ENCODE measurements at places on chromosomes 3 and 15.
A peak's percentile ranks its signal among the peaks of the same experiment; 100 is the strongest.

DNA sequence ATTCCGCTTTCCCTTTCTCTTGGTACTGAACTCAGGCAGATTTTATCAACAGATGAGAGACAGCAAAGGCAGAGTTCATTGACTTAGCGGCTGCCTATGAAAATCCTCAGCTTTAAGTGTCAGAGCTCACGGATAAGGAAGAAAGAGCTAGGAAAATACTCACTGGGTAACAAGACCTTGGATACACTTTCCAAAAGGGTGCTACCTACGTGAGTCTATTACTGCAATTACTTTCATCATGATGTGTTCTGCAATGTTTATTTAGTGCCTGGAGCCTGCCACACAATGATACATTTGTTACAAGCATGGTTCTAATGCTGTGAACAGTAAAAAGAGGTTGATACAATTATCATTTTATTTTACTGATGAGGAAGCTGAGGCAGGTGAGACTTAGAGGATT lies 177.5 kb downstream of the GRM7 start:
- no peak for DNase-seq

- DNase-seq = peak; percentile 26
Observed at GRCh38 chr15:78422571-78423340, 15.3 kb upstream of the IREB2 start.

GRCh38 chr3:43394041-43394554 lies 107.8 kb downstream of the SNRK start:
- DNase-seq = no peak

GRCh38 chr3:181880331-181880730 lies 168.6 kb downstream of the SOX2 start:
- DNase-seq = no peak

- no peak for DNase-seq
Observed at GRCh38 chr3:136239094-136239493, 11.0 kb upstream of the PCCB start.

DNA sequence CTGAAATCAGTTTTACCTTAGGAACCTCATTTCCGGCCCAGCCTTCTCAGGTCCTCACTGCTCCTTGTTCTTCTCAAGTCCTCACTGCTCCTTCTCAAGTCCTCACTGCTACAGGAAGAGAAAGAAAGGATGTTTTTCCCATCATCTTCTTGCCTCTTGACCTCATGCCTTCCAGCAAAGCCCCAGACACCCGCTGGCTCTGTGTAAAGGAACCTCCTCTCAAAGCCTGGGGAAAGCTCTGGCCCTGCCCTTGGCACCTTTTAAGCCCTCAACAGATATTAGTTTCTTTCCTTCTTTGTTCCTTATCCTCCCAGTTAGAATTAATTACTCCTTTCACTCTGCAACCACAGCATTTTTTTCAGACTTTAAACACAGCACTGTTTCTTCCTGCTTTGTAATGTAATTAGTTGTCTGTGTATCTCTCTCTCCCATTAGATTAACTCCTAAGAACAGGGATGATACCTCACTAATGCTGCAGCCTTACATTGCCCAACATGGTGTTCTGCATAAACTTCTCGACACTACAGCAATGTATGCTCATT lies 4.0 kb upstream of the WDR49 start:
- no peak for DNase-seq

GRCh38 chr3:150765949-150766720 lies 3.2 kb upstream of the SIAH2 start:
- DNase-seq = no peak
